ENCODE measurements at places on chromosomes 5 and 9. TPM values are rescaled to one million over a fixed set of nuclear protein-coding genes. Genes with fewer than 3 reads are reported as not detected.

GRCh38 chr5:174096619-174097018, 51.1 kb downstream of the NSG2 start:
- no peak for DNase-seq

DNA sequence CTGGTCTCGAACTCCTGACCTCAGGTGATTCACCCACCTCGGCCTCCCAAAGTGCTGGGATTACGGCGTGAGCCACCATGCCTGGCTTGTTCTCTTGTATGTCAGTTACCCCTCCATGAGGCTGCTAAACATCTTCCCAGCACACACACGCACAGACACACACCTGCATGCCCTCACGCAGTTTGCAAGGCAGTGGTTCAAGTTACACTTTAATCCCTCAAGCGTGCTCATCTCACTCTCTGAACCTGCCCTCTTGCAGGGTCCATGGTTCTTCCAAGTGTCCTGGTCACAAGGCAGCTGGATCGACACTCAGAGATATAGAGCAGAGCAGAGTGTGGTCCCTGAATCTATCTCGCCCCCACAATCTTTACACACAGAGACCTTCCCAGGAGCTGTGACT, 34.1 kb upstream of the RUFY1 start:
- DNase-seq, result no peak

GRCh38 chr9:101620452-101620851, 25.7 kb upstream of the PPP3R2 start:
- DNase-seq, result no peak

DNA sequence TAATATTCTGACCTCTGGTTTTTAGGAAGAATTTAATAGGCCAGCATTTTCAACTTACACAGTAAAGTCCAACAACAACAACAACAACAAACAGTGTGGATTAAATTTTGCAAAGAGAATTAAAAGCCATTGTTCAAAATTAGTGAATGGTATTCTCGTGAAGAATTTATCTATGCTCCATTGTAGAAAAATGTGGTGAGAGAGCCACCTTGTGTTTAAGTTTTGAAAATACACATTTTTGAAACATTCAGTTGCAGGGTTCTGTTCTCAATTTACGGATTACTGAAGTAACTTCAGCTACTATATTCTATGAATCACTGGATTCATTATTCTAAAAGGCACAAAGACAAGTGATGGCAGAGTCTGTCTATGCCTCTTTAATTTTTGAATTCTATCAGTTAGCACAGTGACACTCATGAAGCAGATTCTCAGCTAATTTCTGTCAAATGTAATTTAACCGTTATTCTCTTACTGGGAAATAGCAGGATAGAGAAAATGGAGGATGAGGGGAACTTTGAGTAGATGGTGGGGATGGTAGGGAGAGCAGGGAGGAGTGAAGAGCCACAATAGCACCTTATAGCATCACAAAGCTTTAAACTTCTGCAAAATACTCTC, 11.0 kb downstream of the CCDC152 start:
- DNase-seq, result no peak

DNA sequence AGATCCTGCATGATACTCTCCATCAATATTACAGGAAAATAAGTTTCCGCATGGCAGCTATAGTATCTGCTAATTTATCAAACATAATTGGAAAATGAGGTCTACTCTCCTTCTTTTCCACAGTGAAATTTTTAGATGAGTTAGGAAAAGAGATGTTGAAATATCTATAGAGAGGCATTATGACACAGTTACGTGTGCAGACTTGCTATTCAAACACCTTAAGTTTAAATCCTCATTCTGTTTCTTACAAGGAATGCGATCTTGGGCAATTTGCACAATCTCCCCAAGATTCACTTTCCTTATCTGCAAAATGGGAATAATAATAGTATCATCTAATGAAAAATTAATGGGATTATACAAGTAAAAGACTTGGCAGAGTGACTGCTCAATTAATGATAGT, 91.7 kb upstream of the SLCO6A1 start:
- no peak for DNase-seq

GRCh38 chr9:87748881-87749280, 23.0 kb downstream of the CTSL start:
- no peak for DNase-seq

- DNase-seq, result no peak
Observed at GRCh38 chr5:93674138-93674537, 67.3 kb downstream of the POU5F2 start.

DNA sequence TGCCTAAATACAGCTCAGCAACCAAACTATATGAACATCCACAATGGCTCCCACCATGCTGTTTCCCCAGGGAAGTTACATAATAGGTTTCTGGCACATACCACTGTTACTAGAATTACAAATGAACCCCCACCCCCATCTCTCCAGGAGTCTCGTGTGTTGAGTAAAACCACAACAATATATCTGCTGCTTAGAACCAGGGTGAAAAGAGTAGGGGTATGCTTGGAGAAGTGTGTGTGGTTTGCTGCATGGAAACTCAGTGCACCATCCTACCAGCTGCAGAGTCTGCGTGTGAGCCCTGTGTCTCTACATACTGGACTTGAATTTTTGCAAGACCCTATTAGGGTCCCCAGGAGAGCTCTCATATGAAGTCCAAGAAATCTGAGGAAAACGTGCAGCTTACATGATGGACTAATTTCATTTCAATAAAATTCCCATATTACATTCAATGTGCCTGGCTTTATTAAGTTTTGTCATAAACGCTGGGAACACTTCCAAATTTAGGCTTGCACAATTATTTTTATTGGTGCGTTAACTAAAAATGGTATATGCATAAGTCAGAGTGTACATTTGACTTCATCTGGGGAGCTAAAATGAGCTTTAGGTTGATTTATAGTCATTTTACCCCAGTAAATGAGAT, 104.5 kb upstream of the NFIB start:
- DNase-seq, result no peak

GRCh38 chr9:92663951-92664350, 6.0 kb downstream of the IPPK start:
- DNase-seq, result no peak

- no peak for DNase-seq
Observed at GRCh38 chr5:56610093-56610698, 205.2 kb upstream of the MAP3K1 start.

DNA sequence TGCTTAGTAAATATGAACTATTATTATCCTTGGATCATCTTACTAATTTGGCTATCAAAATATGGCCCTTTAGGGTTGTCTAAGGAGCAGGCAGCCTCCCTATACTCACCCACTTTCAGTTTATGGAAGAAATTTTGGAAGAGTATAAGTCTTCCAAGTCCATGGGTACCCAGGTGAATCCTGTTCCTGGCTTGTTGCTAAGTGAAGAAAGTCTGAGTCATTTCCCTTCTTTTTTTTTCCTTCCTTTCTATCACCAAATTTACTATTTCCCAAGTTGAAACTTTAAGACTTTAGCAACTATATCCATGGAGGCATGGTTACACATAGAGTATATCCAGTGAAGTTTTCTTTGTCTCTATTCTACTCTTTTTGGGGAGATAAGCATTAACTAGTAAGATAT, 184.0 kb upstream of the ACTBL2 start:
- DNase-seq, result no peak

DNA sequence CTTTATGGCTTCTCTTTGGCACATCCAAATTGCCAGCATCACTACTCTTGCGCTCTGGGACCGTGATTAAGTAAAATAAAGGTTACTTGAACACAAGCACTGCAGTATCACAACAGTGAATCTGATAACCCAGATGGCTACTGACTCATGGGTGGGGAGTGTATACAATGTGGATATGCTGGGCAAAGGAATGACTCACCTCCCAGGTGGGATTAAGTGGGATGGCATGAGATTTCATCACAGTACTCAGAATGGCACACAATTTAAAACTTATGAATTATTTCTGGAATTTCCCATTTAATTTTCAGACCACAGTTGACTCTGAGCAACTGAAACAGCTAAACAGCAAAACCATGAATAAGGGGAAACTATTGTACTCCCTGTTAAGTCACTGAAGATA, 4.3 kb downstream of the GFM2 start:
- no peak for DNase-seq

- DNase-seq, result no peak
Observed at GRCh38 chr5:137684761-137685160, 51.1 kb downstream of the KLHL3 start.

GRCh38 chr9:18362901-18363685, 110.9 kb upstream of the ADAMTSL1 start:
- no peak for DNase-seq

- no peak for DNase-seq
Observed at GRCh38 chr9:137797206-137798120, 80.1 kb upstream of the CACNA1B start.

DNA sequence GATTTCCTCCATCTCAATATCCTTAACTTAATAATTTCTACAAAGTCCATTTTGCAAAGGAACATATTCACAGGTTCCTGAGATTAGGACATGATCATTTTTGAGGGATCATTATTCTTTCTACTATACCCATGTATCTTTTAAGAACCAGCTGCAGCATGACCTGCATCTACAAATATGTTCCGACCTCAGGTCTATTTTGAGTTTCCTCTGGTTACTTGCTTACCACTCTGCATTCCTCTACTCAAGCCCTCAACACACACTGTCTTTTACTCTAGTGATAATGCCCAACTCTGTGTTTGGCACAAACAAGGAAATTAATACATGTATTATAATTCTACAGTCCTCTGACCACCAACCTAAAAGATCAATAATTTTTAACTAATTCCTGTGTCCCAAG, 386.1 kb downstream of the DNAH5 start:
- DNase-seq, result no peak

DNA sequence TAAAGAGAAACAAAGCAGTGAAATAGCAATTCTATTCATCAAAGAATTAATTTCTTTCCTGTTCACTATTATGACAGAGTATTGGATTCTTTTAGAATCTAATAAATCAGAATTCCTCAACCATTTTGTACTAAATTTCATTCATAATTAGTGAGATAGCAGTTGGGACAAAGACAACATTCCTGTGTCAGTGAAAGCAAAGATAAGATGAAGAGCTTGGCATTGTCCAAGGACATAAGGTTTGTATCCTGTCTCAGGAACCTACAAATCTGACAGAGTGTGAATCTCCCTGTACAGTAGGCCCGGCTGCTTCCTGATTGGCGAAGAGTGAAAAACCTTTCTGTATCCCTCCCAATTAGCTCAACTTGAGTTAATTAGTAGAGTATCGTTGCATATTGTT, 349.1 kb downstream of the ISL1 start:
- DNase-seq, result no peak

GRCh38 chr9:92342825-92343488, 17.2 kb downstream of the CENPP start:
- no peak for DNase-seq

DNA sequence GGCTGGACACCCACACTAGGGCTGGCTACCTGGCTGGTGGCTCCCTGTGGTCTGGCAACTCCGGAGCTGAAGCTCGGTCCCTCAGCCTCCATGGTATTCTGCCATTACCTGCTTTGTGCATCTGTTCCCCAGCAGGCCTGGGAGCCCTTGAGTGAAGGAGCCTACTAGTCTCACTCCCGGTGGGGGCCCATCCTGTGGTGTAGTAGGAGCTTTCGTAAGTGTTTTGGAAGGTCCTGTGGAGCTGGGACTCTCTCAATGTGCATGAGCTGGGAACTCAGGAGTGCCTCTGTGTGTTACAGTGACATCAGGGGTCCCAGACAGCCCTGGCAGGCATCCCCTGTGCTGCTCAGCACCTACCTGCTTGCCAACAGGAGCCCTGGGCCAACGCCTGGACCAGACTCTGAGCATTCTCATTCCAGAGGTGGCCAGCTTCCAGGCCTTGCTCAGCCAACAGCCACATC, 267.1 kb downstream of the GADD45G start:
- DNase-seq, result peak; percentile 27

DNA sequence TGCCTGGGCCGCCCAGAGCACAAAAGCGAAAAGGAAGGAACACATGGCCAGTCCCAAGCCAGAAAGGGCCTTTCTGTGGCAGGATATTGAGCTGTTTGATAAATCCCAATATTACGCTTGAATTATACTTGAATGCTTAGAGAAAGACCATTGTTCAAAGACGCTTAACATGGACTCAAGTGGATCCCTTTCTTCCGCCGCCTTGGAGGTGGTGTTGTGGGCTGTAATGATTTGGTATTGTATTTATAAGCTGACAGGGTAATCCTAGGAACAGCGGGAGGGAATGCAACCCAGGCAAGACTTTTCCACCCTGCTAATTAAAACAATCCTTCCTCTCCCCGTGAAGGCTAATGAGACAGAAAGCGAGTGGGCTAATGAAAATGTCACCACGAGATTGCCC, 24.9 kb downstream of the CFAP77 start:
- no peak for DNase-seq

- no peak for DNase-seq
Observed at GRCh38 chr5:156354571-156354970, 27.6 kb downstream of the SGCD start.

- DNase-seq, result no peak
Observed at GRCh38 chr9:4380406-4380805, 80.5 kb upstream of the GLIS3 start.

DNA sequence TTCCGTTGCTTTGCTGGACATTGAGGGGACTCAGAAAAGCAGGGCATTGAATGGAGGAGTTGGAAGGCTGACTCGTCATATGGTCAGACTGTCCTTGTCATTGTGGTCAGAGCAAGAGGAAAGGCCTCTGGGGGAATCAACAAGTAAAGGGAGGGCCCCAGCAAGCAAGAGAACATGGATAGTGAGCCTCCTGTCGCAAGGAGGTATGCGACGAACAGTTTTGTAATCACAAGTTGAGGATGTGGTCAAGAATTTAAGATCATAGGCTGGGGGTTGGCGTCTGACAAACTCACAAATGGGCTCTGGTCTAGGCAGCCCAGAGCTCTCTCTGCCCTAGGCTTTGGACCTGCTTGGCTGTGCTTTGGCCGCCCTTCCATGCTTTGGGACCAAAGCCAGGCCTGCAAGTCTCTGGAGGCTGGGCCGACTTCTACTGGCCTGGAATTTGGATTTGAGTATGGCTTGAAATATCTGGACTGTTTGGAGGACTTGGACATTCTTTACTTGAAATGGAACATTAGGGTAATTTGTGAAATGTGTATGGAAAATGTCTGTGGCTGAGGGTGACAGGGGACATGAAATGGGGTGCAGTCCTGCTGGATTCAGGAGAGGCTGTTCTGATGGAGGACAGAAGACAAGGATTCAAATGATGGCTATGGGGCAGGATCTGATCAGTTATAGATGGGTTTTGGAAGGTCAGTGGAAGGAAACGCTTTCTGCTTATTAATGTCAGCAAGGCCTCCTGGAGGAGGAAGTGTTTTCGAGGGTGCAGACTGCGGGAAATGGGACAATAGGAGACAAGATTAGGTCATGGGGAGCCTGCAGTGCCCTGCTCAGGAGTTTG, 19.2 kb upstream of the NDST1 start:
- DNase-seq, result peak; percentile 75

The ZDHHC21 gene
- total RNA-seq, result 8.6 TPM

The GARIN3 gene
- total RNA-seq, result not detected

The ELAVL2 gene
- 1.7 TPM for total RNA-seq

The NUDT12 gene
- total RNA-seq, result 7.0 TPM

The MAMDC2 gene
- 69.5 TPM for total RNA-seq

The GABRA1 gene
- total RNA-seq, result not detected

The OBP2B gene
- 4.6 TPM for total RNA-seq

The AQP3 gene
- total RNA-seq, result 47.2 TPM

The LMX1B gene
- not detected for total RNA-seq

The FRRS1L gene
- total RNA-seq, result 48.1 TPM

The CATSPER3 gene
- 0.69 TPM for total RNA-seq
